ENCODE measurements at places on chromosomes 3 and 15.

- DNase-seq: peak; percentile 26
These were observed 19.1 kb upstream of the TM4SF18 start for GRCh38 chr3:149352556-149352955.

GRCh38 chr3:15367059-15367458 is 34.7 kb upstream of the SH3BP5 start:
- DNase-seq: no peak

DNA sequence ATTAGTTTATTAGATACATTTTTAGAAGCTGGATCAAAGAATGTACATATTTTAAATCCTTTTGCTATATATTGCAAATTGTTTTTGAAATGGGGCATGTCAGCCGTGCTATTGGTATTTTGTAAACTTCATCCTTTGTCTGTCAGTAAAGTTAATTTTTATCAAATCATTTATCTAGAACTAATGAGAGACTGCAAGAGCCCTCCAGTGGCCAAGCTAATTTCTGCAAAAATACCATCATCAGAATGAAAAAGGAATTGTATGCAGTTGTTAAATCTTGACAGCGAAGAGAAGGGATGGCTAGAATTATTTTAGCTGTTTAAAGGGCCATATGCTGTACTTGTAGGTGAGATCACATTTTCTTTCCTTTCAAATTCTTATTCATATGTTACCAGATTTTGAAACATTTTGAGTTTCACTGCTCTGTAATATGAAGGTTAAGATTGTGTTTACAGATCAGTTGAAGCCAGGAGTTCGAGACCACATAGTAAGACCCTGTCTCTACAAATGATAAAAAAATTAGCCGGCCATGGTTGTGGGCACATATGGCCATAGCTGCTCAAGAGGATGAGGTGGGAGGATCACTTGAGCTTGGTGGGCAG is 8.1 kb upstream of the CLDN11 start:
- DNase-seq: no peak

GRCh38 chr3:194879126-194879877 is 193.6 kb downstream of the FAM43A start:
- DNase-seq: no peak

GRCh38 chr15:30650012-30650929 is 24.3 kb downstream of the ARHGAP11B start:
- DNase-seq: no peak

DNA sequence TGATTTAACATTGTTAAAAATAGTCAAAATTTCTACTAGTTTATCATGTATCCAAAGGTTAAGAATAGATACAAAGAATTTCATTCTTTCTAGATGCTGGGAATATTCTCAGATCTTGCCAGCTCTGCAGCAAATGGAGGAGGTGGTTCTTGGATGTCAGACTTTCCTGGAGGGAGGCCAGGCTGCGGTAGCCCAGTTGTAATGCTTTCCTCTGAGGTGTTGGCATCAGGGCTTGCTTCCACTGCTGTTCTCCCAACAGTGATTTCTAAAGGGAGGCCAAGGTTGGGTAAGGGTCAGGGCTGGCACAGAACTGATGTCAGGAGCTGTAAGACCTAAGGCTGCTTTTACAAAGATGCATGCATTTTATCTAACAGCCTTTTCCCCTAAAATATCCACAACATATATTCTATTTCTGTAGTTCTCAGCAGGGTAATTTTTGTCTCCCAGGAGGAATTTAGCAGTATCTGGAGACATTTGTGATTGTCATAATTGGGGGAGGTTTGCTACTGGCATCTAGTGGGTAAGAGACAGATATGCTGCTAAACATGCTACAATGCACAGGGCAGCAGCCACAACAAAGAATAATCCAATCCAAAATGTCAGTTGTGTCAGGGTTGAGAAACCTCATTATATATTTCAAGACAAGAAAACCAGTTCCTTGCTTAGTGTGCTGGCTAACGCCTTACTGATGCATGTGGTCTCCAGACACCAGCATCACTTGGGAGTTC is 42.0 kb upstream of the SPTSSB start:
- DNase-seq: no peak

DNA sequence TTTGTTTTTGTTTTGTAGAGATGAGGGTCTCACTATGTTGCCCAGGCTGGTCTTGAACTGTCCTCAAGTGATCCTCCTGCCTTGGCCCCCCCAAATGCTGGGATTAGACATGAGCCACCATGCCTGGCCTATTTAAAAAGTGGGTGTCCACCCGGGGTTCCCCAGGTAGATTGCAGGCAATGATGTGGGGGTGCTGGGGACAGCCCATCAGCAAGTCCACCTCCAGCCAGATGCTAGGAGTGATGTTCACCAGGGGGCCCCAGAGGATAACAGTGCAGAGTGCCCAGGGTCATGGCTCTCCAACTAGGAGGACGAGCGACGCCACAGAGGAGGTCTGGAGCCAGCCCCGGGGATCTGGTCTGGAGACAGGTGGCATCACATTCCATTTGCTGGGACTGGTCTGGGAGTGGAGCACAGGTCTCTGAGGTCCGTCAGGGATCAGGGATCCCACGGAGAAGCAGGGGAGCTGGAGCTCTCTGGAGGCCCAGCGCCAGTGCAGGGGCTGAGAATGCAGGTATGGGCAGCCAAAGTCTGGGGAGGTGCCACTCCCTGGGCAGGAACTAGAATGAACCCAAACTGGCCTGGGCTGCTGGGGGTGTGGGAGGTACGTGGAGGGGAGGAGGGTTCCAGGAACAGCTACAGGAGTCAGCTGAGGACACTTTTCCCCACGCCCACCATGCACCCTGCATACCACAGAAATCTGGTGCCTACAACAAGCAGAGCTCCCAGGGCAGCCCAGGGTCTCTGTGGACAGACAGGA is 51.2 kb upstream of the PCSK6 start:
- no peak for DNase-seq

GRCh38 chr3:151318991-151319390 is 2.4 kb upstream of the GPR87 start:
- DNase-seq: no peak

- DNase-seq: no peak
These were observed 28.0 kb downstream of the PPARG start for GRCh38 chr3:12316729-12317351.

GRCh38 chr3:152060701-152061100 is 187.3 kb downstream of the SUCNR1 start:
- no peak for DNase-seq

- no peak for DNase-seq
These were observed 73.5 kb downstream of the VGLL4 start for GRCh38 chr3:11570251-11570650.

DNA sequence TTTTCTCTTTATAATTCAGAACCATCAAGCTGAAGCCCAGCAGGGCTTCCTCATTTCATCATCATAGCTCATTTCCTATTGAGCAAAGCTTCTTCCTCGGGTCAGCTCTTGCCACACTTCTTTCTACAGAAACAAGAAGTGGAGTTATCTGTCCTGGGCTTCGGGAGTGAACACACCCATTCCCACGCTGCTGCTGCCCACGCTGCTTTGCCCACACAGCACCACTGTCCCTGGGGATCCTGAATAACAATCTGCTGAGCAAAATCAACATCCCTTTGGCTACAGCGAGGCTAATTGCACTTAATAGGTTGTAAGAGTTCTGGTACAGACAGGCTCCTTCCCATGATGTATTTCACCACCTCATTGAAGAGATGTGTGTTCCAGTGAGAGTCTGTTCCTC is 23.7 kb downstream of the CEP19 start:
- no peak for DNase-seq

- DNase-seq: no peak
These were observed 23.6 kb upstream of the CSPG4 start for GRCh38 chr15:75736256-75736655.

DNA sequence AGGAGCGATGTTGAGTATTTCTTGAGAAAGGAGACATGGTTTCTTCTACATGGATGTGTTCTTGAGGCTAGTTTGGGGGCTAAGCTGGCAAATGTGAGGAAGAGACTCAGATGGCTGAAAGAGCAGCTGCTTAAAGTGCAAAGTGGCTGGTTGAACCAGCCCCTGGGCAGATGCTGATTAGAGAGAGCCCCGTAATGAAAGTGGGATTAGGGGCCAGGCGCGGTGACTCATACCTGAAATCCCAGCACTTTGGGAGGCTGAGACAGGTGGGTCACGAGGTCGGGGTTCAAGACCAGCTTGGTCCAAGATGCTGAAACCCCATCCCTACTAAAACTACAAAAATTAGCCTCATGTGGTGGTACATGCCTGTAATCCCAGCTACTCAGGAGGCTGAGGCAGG is 75.0 kb upstream of the GCNT3 start:
- DNase-seq: no peak

Data from activated CD8-positive, alpha-beta T cell treated with anti-CD3 and anti-CD28 coated beads, Interleukin-2, amount 10 ng/mL, durations not matched to agents 7 days and 5 days (primary cell).